ENCODE measurements at places on chromosomes 6 and 20.

GRCh38 chr20:10357061-10357708, 76.8 kb downstream of the MKKS start:
- no peak for DNase-seq

DNA sequence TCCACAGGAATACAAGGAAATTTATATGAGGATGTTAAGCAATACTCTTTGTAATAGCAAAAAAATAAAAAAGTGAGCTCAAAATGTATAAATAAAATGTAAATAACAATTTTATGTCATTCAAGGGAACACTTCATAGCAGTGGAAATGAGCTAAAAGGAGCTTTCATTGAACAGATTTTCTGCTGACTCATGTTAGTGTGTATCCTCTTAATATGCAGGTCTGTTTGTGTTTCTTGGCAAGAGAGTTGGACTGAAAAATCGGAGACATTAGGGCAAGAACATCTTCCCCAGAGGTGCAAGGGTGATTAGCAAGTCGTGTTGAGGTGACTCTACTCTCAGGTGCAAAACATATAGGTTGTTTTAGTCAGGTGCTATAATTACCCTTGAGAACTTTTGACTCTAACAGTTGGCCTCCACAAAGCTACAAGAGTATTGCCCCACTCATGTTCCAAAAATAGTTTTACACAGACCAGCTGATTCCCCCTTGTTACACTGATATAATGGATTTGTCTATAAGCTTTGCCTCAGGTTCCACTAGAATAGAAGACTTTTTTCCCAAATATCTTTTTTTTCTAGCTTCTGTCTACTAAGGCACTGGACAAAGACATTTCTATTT, 702.9 kb downstream of the TENT5A start:
- DNase-seq, result no peak

DNA sequence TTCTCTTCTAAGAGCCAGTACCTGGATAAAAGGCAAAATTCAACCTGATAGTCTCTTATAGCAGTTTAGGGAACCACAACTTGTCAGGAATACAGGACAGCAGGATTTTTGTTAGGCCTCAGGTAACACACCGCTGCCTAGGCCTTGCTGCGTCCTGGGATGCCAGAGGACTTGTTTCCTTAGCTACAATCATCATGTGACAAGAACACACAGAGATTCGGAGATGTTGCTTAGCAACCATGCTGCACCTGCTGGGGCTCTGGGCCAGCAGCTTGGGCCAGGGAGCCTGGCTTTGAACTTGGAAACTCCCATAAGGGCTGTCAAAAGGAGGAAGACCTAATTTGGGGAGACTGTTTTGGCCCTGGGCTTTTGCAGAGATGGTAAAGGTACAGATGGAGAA, 36.1 kb upstream of the CHD6 start:
- DNase-seq, result no peak

GRCh38 chr6:1390133-1390945, 963 bp downstream of the FOXF2 start:
- no peak for DNase-seq

DNA sequence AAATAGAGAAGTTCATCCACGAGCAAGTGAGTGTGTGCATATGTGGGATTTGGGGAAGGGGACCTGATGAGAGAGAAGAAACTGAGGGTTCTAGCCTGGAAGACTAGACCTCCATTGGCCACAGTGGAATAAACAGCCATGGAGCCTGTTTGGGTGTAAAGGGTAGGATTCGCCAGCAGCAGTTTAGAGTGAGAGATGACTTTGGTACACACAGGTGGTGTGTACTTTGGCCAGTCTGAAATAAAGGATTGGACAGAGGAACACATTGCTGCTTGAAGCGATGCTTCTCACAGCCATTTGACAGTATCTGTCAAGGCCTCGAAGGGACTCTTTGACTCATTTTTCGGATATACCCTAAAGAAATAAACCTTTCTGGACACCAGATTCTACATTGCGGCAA, 29.2 kb downstream of the PLEKHG1 start:
- DNase-seq, result no peak

DNA sequence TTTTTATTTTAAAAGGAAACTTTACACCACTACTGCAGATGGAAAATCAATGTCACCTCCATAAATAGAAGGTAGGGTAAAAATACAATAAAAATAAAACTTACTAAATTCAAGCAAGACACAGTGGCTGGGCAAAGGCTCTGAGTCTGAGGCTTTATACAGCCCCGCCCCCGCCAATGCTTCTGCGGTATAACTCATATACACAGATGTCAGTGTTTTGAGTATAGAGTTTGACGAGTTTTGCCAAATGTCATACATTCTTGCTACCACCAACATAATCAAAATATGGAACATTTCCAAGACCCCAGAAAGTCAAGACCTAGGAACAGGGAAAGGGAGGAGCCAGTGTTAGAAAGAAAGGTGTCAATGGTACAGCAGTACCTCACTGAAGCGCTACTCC, 12.8 kb downstream of the NFATC2 start:
- DNase-seq, result no peak

DNA sequence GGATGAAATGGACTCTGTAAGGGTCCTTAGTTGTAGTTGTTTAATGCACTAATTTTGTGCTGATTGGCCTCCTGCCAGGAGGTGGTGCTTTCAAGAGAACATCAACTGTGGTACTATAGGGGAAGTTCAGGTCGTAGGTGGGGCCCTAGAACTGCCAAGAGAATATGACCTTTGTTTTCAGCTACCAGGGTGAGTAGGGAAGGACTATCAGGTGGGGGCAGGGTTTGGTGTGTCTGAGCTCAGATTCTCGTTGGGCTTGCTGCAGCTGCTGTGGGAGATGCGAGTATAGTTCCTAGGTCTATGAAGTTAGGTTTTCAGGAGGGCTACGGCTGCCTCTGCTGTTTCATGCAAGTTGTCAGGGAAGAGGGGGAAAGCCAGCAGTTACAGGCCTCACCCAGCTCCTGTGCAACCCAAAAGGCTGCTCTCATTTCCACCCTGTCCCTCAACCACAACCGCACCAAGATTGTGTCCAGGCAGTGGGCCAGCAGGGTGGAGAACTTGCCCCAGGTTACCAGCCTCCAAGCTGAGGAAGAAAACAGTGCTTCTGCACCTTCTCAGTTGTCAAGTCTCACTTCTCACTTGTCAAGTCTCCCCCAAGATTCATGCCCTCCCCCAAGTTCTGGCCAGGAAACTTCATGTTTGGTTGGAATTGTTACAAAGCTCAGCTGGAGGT, 626.5 kb upstream of the MAP3K7 start:
- no peak for DNase-seq

- no peak for DNase-seq
Observed at GRCh38 chr20:43238833-43239232, 49.1 kb upstream of the PTPRT start.

DNA sequence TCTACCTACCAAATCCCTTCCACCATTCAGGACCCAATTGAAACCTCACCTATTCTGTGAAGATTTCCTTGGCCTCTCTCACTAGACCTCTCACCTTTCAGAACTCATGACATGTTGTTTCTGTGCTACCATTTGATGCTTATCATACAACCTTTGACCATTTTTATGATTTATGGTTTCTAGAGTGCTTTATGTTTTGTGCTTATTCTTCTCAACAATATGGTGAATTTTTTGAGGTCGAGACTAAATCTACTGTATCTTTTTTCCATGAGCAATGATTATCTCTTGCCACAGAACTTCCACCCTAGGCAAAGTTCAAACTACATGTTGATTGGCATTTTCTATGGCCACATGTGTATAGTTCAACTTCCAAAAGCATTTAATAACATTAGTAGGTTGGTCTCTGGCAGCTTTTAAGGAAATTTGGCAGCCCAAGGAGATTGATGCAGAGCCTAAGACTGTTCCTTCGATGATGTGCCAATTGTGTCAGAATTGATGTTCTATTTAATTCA, 84.9 kb downstream of the OLIG3 start:
- DNase-seq, result no peak

DNA sequence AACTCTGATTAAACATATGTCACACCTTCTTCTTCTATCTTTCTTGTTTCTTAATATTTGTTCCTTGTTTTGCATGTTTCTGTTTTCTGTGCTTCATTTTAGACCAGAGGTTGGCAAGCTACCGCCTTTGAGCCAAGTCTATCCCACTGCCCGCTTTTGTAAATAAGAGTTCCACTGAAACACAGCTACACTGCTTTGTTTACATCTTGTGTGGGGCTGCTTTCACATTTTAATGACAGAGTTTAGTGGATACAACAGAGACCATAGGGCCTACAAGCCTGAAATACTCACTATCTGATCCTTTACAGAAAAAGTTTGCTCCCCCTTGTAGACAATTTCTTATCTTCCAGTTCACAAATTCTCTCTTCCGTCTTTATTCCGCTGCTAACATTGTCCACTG, 109.4 kb upstream of the SPACA1 start:
- no peak for DNase-seq

DNA sequence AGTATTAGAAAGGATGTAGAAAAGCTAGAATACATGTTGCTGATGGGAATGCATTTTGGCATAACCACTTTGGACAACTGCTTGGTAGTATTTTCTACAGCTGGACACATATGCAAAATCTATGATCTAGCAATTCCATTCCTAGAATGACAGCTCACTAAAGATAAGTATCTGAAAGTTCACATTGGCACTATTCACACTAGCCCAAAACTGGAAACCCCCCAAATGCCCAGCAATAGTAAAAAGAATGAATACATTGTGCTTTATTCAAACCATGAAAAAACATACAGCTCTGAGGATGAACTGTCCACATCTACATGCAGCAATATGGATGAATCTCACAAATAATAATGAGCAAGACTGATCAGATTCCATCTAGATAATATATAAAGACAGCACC, 79.0 kb downstream of the PPP1R3G start:
- DNase-seq, result no peak

DNA sequence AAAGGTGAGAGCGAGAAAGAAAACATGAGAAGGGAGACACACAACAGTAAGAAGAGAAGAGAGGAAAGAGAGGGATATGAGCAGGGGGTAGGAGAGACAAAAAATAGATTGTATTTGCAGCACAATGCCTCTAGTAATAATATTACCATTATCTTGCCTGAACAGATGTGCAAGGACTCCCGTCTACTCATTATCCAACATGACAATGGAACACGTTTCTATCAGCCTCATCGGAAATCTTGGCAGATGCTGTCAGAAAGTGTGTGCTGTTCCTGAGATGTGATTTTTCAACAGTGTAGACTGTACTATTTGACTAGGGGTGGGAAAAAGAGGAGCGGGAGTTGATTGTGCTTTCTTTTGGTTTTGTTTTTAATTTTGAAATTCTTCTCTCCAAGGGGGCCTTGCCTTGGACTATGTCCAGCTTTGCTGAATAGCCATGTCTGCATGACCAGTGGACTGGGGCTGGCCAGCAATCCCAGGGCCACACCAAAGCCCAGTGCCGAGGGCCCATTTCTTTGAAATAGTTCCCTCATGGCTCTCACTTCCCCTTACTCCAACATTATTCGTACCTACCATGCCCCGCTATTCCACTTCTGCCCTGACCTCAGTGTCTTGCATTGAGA, 11.3 kb upstream of the TRAM2 start:
- no peak for DNase-seq

DNA sequence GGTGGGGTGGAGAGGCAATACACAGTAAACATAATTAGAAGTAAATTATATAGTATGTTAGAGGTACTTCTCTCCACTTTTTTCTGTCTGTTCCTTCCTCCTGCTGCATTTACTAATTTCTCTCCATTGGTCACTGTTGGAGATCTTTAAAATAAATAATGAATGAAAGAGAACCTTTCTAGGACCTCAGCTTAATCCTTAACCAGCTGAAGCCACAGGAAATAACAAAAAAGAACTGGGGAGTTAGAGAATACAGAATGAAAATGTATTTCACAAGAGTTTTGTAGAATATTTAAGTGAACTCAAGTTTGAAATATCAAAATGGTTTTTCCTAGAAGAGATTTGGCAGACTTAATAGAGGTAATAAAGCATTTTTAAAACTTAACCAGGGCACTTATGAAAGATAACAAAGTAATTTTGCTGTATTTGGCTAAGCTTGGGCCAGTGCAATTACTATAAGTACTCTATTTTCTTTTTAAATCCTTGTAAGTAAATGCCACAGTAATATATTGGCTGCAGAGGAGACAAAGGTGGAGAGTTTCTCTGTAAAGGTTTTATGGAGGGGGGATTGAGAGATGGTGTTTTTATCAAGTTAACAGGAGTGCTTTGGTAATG, 405.0 kb downstream of the CDKAL1 start:
- no peak for DNase-seq

GRCh38 chr6:135224037-135224647, 43.0 kb downstream of the MYB start:
- no peak for DNase-seq

DNA sequence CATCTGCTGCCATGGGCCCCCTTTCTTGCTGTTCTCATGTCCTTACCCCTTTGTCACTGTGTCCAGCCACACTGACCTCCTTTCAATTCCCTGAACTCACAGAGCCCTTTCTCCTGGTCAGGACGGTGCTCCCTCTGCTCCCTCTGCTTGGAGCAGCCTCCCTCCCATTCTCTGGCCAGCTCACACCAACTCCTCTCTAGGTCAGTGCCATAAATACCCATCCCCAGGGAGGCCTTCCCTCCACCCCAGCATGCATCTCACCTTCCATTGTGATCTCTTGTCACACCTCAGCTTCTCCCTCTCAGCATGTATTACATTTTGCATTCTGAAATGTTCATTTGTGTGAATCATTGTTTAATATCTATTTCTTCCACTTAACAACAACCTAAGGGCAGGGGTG, 86.4 kb upstream of the PRND start:
- DNase-seq, result no peak

GRCh38 chr6:126170978-126171382, 168.9 kb upstream of the CENPW start:
- DNase-seq, result no peak

DNA sequence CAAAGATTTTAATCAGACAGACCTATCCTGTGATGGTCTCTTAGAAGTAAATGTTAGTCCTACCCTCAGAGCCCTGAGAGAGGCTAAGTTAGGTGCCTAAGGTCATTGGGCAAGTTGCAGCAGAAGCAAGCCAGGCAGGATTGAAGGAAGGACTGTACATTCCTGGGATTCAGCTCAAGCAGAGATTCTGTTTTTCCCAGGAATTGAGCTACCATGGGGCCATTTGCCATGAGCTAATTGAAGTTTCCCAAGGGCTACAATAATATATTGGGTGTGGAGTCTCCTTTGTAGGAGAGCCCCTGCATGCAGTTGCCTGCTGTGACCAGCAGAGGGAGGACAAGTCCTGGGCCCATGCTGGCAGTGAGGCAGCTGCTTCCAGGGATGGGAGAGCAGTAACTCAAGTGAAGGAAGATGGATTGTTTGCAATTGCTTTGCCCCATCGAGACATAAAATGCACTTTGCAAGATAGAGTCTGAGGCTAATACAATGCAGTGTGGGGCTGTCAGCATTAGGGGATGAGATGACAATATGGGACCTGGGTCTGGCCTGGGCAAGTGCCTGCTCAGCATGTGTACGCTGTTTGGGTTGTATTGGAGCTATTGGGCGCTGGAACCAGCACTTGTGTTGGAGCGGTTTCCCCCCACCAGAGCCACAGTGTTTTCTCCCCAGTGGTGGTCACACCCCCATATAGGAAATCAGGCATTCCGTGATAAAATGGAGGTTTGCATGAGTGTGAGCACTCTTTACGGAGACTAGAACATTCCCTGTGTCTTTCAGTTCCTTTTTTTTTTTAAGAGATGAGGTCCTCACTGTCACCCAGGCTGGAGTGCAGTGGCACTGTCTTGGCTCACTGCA, 27.9 kb downstream of the DNMT3B start:
- peak; percentile 33 for DNase-seq

GRCh38 chr6:157037165-157037564, 260.0 kb downstream of the ARID1B start:
- no peak for DNase-seq

GRCh38 chr6:127247114-127248096, 19.3 kb upstream of the RNF146 start:
- DNase-seq, result no peak

- no peak for DNase-seq
Observed at GRCh38 chr6:87914637-87915395, 132.8 kb upstream of the SPACA1 start.
